AG10803 (cell line): ENCODE measurements at places on chromosomes 6 and 20.
A peak's percentile ranks its signal among the peaks of the same experiment; 100 is the strongest.

DNA sequence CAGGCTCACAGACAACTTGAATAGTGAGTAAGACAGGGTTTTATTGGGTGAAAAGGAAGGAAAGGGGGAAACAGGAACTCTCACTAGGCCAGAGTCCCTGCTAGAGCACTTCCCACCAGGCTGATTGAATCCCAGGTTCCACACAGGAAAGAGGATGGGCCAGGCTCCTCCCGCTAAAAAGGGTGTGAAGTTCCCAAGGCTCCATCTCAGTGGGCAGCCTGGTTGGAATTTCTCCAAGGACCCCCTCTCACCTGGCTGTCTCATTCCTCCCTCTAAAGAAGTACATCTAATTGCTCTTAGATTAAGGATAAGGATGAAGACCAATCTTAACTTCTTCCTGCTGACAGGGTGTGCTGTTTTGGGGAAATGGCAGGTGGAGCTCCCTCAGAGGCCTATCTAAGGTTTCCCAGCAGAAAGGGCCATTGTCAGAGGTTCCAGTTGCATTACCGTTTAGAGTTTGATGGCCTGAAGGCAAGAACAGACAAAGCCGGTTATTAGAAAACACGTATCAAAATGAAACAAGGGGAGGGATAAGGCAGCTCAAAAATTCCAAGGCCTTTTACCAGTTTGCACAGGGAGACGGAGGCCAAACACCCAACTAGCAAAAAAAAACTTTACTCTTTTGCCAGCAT lies 21.5 kb downstream of the COL19A1 start:
- no peak for DNase-seq

DNA sequence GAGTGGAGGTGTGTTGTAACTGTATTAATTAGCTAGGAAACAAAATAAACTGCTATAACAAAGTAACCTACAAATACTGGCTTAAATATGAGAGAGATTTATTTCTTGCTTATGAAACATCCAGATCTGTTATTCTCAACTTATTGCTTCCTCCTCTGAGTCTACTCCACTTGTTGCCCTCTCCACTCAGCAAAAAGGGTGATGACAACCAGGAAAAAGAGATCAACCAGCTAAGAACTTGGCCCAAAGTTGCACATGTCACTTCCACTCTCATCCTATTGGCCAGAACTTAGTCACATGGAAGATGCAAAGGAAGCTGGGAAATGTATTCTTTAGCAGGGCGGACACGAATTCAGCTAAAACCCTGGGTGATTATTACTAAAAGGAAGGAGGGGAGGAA lies 5.2 kb upstream of the TP53RK start:
- peak; percentile 53 for DNase-seq

DNA sequence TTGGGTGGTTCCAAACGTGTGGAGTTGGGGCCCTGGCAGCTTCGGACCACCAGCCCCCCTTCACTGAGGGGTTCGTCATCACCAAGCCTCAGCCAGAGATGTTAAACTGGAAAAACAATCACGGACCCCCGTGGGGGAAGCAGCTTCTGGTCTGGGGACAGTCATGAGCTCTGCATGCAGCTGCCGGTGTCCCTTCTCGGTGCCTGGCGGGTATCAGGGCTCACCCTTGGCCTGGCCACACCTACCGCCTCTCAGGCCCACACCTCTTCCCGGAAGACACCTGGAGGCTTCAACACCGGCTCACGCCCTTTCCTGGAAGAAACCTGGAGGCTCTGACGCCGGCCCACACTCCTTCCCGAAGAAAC lies 77.8 kb upstream of the BHLHE23 start:
- DNase-seq = no peak

DNA sequence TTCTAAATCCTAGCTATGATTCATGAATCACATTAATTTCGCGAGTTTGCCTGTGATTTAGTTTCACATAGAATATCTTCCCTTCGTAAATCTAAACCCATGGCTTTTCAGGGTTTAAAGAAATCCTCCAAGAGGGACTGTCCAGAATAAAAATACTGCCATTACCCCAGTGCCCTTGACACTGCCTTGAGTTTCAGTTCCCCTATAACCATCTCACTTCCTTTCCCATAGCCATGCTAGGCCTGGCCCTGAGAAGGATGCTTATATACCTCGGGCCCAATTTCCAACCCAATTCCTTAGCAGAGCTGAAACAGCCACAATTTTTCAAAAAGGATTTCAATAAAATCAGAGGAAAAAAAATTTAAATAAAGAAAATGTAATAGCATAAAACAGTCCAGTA lies 697.3 kb downstream of the FRK start:
- no peak for DNase-seq

GRCh38 chr6:162226803-162227202 lies 500.8 kb downstream of the PRKN start:
- no peak for DNase-seq

- no peak for DNase-seq
These were observed 17.6 kb upstream of the PKHD1 start for GRCh38 chr6:52104979-52105378.

DNA sequence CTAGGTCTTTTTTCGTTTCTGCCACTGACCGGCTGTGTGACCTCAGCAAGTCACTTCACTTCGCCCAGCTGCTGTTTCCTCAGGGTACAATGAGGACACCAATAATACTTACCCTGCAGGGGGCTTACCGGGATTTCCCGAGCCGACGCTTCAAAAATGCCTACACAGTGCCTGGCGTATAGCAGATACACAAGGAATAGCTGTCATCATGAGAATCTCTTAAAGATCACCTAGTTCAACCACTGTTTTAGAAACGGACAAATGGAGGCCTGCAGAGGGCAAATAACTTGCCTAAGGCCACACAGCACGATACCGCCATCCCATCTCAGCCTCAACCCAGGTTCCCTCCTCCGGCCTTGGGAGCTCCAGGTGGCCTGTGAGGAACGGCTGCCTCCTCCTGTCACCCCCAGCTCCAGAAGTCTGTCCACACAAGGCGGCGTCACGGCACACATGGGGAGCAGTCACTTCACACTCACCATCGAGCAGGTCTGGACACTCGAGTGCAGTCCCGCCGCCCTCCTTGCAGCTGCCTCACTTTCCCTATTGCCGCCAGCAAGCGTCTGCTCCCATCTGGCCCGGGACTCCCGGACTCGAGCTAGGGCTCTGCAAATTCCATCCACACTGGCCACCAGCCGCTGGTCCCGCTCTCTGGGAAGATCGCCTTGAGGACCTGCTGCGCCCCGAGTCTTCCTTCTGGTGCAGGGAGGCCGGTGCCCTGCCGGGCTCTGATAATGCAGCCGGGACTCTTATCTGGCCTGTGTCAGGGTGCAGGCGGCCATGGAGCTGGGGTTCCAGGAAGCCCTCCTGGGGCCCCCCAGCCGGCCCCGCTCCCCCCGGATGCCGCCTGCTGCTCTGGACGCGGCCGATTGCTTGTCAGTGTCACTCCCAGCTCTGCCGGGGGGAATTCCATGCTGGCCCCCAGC lies at the start of gene RIPOR3:
TSS of gene RIPOR3 (minus strand) at position 893 of the 923 bp plus-strand sequence. CDS start at position 479, 414 bp downstream.
- DNase-seq = peak; percentile 24

- no peak for DNase-seq
These were observed 68.6 kb downstream of the ZDHHC14 start for GRCh38 chr6:157449610-157450009.

DNA sequence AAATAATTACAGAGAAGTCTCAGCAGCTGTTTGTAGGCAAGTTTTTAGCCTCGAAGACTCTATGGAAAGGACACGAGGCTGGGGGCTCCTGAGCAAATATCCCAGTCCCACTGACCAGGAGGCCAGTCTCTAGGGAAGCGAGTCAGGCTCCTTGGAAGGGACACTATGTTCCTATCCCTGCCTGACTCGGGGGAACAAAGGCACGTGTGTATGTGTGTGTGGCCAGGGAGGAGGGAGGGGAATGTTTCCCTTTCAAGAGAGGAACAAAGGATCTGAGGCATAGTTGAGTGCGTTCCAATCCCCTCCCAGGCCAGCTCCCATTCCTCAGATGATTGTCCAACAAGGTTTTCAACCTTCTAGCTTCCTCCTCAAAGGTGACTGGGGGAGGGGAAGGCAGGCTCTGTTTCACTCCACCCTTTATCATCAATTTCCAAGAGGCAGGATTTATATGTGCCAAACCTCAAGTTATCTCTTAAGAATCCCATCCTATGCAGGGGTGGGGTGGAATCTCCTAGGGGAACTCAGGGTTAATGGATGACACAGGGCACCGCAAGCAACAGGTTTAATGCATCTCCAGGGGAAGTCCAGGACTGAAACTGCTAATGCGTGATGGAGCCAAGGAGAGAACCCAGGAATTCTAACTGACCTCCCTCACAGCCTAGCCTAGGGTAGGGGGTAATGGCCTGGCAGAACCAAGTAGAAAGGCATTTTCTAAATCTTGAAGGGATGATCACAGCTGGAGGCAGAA lies 9.9 kb downstream of the BCL2L1 start:
- DNase-seq = peak; percentile 89

- DNase-seq = peak; percentile 12
These were observed 33.6 kb upstream of the BTN3A2 start for GRCh38 chr6:26331218-26332073.

- no peak for DNase-seq
These were observed 22.1 kb upstream of the RALGAPA2 start for GRCh38 chr20:20734475-20734948.

DNA sequence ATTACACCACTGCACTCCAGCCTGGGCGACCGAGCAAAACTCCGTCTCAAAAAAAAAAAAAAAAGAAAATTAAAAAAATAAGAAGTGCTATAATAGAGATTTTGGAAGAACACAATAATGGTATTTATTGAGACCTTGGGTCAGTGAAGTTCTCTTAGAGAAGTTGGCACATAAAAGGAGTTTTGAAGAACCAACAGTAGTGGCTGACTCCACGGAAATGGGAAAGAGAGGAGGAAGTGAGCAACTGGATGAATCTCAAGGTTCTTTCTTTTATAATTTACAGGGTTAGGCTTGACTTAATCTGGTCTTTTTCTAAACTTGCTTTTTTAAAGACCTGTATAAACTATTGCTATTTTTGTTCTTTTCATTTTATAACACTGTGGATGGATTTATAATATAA lies 52.8 kb downstream of the TOMM6 start:
- no peak for DNase-seq

DNA sequence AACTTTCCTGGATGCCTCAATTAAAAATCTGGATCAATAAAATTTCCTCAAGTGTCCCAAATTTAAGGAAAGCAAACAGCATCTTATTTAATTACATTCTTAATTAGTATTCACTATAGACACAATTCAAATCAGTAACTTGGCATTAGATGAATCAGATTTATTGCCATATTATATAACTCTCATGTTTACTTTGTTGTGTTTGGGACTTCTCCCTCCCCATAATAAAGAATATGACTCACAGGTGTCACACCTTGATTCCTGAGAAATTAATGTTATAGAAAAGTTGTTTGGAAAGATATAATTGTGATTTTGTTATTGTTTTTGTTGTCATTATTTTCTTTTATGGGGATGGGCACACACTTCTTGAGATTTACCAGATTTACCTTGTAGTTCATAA lies 18.4 kb downstream of the EYA4 start:
- DNase-seq = no peak

GRCh38 chr20:8372824-8373380 lies 240.8 kb downstream of the PLCB1 start:
- no peak for DNase-seq

GRCh38 chr6:125811259-125811658 lies 20.5 kb downstream of the NCOA7 start:
- DNase-seq = no peak

DNA sequence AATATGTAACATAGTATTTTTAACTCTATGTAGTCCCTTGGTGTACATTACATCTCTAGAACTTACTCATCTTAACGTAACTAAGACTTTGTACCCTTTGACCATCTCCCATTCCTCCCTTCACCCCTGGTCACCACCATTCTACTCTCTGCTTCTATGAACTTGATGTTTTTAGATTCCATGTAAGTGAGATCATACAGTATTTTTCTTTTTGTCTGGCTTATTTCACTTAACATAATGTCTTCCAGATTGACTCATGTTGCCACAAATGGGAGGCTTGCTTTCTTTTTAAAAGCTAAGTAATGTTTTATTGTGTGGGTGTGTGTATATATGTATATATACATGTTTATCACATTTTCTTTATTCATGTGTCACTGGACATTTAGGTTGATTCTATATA lies 55.8 kb downstream of the TMEM200A start:
- DNase-seq = peak; percentile 75

DNA sequence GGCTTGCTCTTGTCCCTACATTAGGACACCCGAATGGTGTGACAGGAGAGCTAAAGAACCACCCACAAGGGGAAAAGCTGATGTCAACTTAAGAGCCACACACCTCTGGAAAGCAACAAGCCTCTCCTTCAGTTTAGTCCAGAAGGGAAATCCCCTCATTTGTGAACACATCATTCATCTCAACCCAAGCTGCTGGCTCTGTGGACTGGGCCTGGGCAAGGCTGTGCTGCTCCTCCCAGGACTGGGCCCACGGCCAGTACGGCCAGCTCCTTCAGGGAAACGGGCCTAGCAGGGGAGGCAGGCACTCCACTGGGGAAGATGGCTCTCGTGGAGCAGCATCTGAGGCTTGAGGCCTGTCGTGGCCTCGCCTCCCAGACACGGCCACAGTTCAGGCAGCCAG lies 12.8 kb upstream of the SLC4A11 start:
- peak; percentile 29 for DNase-seq

DNA sequence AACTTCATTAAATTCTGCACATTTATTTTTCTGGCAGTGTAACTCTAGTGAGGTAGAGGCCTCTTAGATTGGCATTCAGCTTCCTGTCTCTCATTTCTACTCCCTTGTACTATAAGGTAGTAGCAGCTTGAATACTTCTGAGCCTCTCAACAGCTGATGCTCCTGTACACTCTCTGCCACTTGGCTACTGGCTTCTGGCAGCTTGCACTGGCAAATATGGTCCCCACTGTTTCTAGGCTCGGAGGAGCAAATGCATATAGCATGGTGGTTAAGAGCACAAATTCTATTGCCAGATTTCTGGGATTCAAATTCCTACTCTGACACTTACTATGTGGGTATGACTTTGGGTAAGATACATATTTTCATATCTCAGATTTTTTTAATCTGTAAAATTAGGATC lies 292.8 kb upstream of the ADGRB3 start:
- DNase-seq = no peak

DNA sequence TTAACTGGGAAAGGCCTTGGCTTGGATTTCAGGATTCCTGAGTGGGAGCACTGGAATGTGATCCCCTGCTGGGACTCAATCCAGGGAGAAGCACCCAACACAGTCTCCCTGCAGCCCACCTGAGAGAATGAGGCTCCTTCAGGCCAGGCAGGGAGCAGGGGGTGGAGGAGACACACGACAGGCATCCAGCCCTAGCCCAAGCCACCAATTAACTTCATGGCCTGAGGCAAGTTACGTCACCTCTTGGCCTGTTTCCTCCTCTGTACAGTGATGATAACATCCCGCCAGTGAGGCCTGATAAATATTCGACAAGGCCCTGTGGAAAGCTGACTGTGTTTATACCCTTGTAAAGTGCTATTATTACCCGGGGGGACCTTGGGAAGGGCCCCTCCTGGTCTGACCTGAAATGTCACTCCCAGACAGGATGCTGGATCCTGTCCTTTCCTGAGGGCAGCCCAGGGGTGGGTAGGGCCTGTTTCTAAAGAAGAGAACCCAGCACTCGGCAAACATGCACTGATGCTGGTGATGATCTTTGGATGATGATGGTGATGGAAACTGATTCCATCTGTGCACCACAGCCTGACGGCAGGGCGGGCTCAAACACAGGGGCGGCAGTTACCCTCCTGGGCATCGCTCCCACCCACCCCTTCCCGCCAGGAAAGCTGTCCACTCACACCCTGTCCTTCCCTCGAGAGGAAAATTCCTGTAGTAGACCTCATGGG lies 12.4 kb downstream of the FRS3 start:
- DNase-seq = peak; percentile 82

GRCh38 chr6:77686931-77687330 lies 34.1 kb downstream of the MEI4 start:
- no peak for DNase-seq
